ENCODE measurements at places on chromosomes 2 and 18.

DNA sequence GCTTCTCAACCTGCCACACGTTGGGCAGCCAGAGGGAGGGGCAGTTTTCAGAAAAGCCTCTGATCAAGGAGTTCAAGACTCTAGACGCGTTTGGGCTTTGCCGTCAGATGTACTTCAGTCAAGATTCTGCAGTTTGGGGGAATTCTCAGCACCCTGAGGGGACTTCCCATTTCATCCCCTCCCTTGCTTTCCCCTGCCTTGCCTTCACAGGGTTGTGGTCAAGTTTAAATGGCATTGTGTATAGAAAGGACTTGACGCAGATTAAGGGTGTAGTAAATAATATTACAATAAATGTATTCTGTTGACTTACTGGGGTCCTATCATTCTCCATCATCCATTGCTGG is 198.3 kb upstream of the NABP1 start:
- DNase-seq = no peak

DNA sequence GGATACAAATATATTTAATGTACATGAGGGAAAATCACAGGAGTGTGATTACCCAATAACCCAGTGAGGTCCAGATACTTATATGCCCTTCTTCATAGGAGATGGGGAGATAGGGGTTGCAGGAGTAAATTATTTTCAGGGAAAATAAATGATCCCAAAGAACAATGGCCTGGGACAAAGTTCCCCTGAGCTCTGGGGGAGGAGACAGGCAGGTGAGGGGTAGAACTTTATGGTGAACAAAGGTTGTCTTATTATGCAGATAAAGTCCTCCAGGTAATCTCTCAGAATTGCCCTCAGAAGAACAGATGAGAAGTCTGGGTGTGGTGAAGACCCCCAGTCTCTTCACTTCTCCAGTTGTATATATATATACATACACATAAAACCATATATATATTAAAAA is 22.1 kb upstream of the RMDN2 start:
- no peak for DNase-seq

- DNase-seq = no peak
These were observed 7.7 kb upstream of the ST8SIA5 start for GRCh38 chr18:46764586-46764985.

DNA sequence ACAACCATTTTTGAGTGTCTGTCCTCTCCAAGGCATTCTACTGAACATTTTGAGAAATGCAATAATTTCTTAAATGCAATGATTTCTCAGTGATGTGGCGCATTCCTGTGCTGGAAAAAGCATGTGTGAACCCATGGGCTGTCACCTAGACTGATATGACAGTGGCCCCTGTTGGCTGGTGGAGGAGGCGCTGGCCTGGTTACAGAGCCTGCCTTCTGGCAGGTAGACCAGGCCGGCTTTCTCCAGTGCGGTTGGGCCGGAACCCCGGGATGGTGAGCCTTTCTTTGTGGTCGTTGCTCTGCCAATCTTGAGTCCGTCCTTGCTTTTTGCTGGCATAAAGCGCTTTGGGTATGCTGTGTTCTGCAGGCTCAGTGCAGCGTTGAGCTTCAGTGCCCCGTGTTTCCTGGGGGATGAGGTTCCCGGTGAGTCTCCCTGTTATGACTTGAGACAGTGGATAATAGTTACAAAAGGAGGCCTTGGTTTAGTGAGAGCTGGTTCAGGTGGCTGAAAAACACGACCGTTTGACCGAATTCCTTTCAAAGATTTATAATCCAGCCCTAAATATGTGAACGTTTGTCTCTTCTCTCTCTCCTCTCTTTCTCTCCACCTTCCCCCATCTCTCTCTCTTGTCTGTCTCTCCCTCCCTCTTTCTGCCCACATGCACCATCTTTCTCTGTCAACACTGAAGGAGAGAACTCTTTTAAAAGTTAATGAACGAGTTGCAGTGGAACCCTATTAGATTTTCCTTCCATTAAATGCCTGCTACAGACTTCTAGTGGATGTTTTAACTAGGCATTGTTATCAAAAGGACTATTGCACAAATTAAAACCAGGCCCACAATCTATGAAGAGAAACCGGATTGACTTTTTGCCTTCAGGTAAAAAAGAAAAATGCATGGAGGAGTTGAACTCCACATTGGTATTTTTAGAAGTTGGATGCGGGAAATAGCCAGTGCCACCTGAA is 34.0 kb downstream of the TSHZ1 start:
- DNase-seq = no peak

GRCh38 chr2:5316001-5316490 is 376.1 kb upstream of the SOX11 start:
- no peak for DNase-seq

DNA sequence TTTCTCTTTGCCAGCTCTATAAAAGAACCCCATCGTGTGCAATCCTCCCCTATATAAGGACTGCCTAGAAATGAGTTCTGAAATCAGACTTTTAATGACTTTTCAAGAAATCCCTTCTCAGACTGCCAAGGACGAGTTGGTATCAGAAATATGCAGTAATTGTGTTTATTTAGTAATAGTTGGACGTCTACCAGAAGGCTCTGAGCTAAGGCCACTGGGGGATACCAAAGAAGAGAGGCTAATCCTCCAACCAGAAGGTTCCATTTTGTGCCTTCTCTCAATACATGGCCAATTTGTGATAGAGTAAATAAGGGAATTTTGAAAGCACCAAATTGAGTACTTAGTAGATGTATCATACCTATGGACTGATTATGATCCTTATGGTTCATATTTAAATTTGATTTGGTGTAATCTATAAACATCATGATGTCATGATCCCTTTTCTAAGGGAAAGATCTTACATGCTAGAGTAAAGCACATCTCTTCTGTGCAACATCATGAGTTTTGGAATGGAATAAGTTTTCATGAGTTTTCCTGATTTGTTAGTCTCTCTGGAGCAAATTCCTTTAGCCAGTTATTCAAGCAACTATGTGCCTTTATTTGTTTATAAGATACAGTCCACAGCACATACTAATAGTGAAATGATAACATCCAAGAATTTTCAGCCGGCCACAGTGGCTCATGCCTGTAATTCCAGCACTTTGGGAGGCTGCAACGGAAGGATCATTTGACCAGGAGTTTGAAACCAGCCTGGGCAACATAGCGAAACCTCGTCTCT is 82.2 kb upstream of the LTBP1 start:
- no peak for DNase-seq

- DNase-seq = no peak
These were observed 288.3 kb downstream of the TRIB2 start for GRCh38 chr2:13005048-13005447.

DNA sequence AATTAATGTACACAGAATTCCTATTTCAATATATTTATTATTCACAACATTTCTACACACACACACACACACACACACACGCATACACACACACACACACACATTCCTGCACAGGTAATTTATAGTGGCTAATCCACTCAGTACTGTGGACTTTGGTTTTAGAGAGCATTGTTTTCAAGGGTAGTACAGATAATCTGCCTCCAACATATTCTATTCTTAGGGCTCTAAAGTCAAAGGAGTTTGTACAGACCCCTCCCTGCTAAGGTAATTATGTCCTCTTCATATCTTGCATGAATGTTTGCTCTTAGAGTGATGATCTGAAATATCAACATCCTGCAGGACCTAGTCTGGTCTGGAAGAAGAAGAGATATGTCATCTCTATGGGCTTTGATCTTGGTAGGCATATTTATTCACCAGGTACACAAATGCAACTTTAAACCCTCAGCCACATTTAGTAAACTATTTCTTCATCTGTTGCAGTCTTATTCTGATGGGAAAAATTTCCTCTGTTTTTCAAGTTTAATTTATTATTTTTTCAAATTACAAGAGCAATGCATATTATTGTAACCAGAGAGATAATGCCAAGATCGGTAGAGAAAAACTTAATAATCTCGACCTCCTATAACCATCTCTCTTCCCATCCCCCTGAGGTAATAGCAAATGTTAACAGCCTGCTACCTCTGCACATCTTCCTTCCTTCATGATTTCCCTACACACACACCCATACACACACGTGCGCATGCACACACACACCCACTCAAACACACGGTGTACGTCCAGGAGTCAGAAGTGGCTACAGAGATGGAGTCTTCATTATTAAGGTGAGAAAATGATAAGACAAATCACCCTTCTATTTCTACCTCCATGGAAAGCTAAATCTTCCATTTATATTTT is 18.3 kb upstream of the POLE4 start:
- no peak for DNase-seq

GRCh38 chr2:162581959-162582798 is 238.2 kb downstream of the GCA start:
- DNase-seq = no peak

GRCh38 chr18:58766946-58767345 is 95.7 kb downstream of the MALT1 start:
- peak; percentile 9 for DNase-seq

- no peak for DNase-seq
These were observed 128.1 kb downstream of the BIRC6 start for GRCh38 chr2:32484937-32485336.

- no peak for DNase-seq
These were observed 352.5 kb upstream of the EPHA4 start for GRCh38 chr2:221924576-221924975.

DNA sequence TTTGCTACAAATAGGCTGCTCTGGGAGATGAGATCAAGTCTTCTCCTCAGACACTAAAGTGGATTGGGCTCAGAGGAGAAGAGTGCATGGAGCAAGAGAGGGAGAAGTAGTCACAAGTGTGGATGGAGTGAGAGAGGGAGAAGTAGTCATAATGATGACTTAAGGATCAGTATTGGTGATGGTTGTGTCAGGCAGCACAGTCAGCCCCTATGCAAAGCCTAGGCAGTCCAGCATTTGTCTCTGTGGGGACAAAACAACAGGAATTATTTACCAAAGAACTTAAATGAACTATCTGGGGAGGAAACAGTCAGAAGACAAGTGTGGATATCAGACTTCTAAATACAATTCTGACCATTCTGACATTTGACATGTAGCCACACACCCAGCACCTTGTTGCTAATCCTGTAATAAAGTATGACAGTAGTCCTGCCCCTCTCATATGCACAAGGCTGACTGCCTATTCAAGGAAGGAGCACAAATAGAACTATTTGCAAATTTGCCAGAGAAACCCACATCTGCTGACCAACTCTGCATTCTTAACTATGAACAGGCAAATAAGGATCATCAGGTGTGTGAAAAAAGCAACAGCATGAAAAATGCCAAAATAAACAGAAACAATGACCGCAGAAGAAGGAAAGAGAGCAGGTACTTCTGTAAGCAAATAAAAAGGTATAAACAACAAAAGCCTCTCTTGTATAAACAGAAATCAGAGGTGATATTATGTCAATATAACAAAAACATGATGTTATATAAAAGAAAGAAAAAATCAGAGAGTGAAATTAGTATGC is 1597.9 kb upstream of the ACVR2A start:
- no peak for DNase-seq

DNA sequence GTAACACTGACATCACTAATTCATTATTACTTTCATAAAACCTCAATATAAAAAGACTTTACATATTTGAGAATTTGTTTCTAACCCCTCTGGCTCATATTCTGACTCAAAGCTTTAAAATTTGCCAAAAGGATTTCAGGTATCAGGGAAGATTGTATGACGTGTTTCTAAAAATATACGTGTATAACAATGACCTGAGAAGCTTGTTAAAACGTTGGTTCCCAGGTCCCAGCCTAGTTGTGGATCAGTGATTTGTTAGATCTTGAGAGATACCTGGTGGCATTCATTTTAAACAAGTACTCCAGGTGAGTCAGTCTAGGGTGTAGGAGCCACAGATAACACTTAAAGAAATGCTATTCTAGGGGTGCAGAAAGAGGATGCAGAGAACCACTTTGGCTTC is 1096.8 kb upstream of the NXPH2 start:
- DNase-seq = no peak

- DNase-seq = no peak
These were observed 21.0 kb upstream of the ARMC9 start for GRCh38 chr2:231177156-231178025.

- DNase-seq = peak; percentile 81
These were observed 8.0 kb upstream of the ITGB6 start for GRCh38 chr2:160207804-160208654.

DNA sequence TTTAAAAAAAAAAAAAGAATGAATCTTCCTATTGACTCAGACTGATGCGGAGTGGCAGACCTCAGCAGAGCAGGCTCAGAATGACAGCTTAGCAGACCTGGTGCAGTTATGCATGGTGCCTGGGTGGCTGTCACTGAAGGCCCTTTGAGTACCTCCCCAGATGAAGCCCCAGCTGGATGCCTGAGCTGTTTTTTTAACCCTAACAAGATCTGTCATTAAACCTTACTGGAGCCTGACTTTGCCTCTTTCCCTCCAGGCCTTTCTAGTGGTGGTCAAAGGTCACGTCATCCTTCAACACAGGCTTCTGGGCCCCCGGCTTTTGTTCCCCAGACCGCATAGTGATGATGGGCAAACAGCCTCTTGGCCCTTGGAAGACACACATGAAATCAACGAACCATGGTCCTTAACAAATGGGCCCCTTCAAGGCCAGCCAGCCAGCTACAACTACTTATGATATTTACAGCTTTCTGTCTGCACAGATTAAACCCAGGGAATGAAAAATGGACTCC is 138.3 kb upstream of the CYP1B1 start:
- no peak for DNase-seq

GRCh38 chr2:8574196-8575037 is 107.4 kb upstream of the ID2 start:
- no peak for DNase-seq

- no peak for DNase-seq
These were observed 32.7 kb upstream of the SOCS6 start for GRCh38 chr18:70256184-70256583.

GRCh38 chr18:50158866-50159653 is 35.9 kb downstream of the MYO5B start:
- no peak for DNase-seq

- DNase-seq = no peak
These were observed 448.4 kb upstream of the GCFC2 start for GRCh38 chr2:76159042-76159648.

All from cardiac septum (tissue), 1 donor.